ENCODE measurements at places on chromosomes 11 and 22. TPM values are rescaled to one million over a fixed set of nuclear protein-coding genes. Genes with fewer than 3 reads are reported as not detected.

GRCh38 chr22:37672920-37673455 lies 2.4 kb upstream of the LGALS1 start:
- H3K27me3 ChIP-seq: peaks cover 16% of the 10 kb centered on the region
- no peak for DNase-seq
- no peak overlapping the region for H3K27ac ChIP-seq
- no peaks in the 10 kb centered on the region for H3K36me3 ChIP-seq

DNA sequence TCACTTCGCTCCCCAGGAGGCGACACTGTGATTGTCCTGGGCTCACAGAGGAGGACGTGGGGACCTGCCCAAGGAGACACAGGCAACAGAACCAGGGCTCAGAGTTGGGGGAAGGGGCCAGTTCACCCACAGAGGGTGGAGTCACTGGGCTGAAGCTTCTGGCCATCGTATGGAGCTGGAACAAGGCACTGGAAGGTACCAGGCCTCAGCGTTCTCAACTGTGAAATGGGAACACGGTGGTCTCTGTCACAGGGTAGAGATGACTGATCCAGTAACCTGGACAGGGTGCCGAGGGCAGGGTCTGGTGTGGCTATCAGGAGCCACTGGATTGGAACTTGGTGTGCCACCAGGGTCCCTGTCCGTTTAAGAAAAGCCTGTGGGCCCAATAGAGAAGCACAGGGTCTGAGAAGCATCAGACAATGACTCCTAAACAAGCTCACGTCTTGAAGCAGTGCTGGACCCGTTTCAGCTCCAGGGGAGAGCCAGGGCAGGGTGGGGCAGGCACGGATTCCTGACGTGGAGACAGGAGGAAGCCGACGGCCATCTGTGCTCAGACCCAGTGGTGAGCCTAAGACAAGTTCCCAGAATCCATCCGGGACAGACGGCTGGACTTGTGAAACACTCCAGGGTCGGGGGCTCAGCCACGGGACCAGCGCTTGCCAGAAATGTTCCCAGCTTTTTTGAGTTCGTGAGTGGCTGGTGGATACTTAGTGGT lies 25.0 kb upstream of the KCNQ1OT1 start:
- H3K4me3 ChIP-seq: no peak overlapping the region
- no peak overlapping the region for H3K27ac ChIP-seq
- H3K4me1 ChIP-seq: peaks cover 22% of the 10 kb centered on the region
- H3K27me3 ChIP-seq: peaks cover 96% of the 10 kb centered on the region

The PIH1D2 gene
- total RNA-seq: 0.85 TPM

- no peak overlapping the region for H3K4me3 ChIP-seq
- no peaks in the 10 kb centered on the region for H3K27me3 ChIP-seq
- peaks cover 9% of the 10 kb centered on the region for H3K4me1 ChIP-seq
- no peak overlapping the region for H3K27ac ChIP-seq
- H3K36me3 ChIP-seq: no peaks in the 10 kb centered on the region
These were observed 35.3 kb upstream of the POU2AF1 start for GRCh38 chr11:111414267-111414931.

GRCh38 chr11:74720596-74721478 lies 10.4 kb downstream of the CHRDL2 start:
- H3K27me3 ChIP-seq: peaks cover 34% of the 10 kb centered on the region
- peaks cover 11% of the 10 kb centered on the region for H3K4me1 ChIP-seq
- H3K4me3 ChIP-seq: no peak overlapping the region

All from WTC11 (cell line).